MM.1S (cell line): ENCODE measurements at places on chromosomes 2 and 18.
A peak's percentile ranks its signal among the peaks of the same experiment; 100 is the strongest.

DNA sequence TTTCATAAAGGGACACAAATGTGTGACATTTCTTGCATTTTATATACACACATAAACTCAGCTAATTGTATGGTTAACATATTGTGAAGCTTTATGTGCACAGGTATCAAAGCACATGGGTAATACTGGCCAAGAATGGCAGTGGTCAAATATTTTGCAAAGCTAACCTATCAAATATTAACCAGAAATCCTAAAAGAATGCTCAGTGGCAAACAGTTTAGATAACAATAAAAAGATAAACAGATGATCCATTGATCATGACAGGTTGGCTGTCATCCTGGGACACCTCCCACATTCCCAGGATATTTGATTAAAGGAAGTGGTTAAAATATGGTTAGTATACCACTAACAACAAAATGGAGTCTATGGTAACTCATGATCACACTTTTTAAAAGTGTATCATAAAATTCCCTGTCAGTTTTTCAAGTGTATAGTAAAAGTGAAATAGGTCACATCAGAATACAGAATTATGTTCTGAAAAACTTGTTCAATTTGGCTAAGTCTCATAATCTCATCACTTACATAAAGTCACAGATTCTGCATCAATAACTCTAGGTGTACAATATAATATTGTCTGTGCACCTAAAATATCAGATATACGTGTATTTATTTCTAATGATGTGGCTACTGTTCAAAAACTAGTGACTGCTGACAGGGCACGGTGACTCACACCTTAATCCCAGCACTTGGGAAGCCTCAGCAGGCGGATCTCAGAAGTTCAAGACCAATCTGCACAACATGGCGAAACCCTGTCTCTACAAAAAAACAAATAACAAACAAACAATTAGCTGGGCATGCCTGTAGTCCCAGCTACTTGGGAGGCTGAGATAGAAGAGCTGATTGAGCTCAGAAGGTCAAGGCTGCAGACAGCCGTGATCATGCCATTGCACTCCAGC is 48.9 kb downstream of the CDH2 start:
- H3K4me3 ChIP-seq: no peak overlapping the region
- H3K4me1 ChIP-seq: no peaks in the 10 kb centered on the region
- H3K27ac ChIP-seq: no peak overlapping the region

GRCh38 chr18:58337686-58338085 is 291.2 kb downstream of the ALPK2 start:
- H3K27ac ChIP-seq: no peak overlapping the region
- no peak overlapping the region for H3K4me3 ChIP-seq
- H3K27me3 ChIP-seq: no peaks in the 10 kb centered on the region
- no peak for DNase-seq
- no peaks in the 10 kb centered on the region for H3K36me3 ChIP-seq
- H3K4me1 ChIP-seq: no peaks in the 10 kb centered on the region

- no peak overlapping the region for H3K4me3 ChIP-seq
- H3K27me3 ChIP-seq: no peaks in the 10 kb centered on the region
- peaks cover 42% of the 10 kb centered on the region for H3K36me3 ChIP-seq
- H3K4me1 ChIP-seq: peaks cover 31% of the 10 kb centered on the region
- no peak for DNase-seq
Measured at GRCh38 chr2:11771971-11772615, 25.7 kb downstream of the LPIN1 start.

DNA sequence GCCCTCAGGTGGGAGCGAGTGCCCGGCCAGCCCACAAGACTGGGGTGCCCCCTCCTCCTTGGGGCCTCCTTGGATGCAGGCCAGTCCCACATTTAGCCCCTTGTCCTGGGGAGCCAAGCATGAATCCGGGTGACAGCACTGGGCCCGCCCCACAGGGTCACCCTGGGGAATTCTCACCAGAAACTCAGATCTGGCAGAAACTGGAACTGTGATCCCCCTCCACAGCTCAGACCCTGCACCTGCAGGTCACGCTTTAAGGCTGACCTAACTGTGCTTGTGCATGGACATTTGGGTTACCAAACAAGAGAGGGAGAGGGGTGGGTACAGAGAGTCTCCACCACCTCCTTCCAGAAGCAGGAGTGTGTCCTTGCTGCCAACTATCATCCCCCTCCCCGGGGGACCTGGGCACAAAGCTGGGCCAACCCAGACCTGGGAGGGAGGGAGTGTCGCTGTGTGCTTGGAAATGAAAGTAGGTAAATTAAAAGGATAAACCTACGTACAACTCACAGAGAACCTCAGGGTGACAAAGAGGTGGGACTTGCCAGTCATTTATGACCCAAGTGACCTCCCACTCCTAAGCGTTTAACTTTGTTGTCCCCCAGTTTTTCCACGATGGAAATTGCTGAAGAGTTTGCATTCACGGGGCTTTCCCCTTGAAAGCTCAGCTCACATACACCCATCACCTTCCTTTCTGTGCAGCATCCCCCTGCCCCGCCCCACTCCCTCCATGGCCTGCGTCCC is 9.1 kb downstream of the ITM2C start:
- H3K27me3 ChIP-seq: no peaks in the 10 kb centered on the region
- peaks cover 21% of the 10 kb centered on the region for H3K36me3 ChIP-seq
- DNase-seq: peak; percentile 68
- peak overlapping the region; percentile 51 for H3K4me3 ChIP-seq
- peak overlapping the region; percentile 96 for H3K27ac ChIP-seq

GRCh38 chr18:58977223-58977622 is 112.5 kb downstream of the ZNF532 start:
- no peak overlapping the region for H3K4me3 ChIP-seq
- no peaks in the 10 kb centered on the region for H3K27me3 ChIP-seq
- no peaks in the 10 kb centered on the region for H3K4me1 ChIP-seq
- no peak for DNase-seq

DNA sequence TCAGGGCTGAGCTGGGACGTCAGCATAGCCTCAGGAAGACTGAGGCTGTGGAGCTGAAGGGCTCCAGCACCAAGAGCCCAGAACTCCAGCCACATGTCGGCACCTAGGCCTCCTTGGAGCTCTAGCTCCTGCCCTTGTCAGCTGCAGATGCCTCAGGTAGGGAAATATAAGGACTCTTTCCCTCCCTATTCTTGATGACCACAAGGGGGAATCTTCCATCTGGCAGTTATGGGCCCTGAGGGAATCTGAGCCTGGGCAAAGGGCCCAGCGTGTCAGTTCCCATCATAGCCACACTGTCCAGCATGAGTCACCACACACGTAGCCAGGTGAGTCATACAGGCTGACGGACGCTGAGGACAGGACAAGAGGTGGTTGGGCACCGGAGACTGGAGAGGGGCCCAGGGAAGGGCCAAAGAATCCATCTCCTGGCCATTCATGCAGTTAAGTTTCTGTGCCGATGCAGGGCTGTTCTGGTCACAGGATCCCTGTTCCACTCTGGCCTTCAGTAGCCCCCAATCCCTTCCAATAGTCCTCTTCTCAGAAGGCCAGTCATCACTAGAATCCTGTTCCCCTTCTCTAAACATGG is 1.8 kb downstream of the MPV17 start:
- H3K4me1 ChIP-seq: peaks cover 9% of the 10 kb centered on the region; the same call in 1 of the 2 replicates
- no peaks in the 10 kb centered on the region for H3K36me3 ChIP-seq
- no peak overlapping the region for H3K4me3 ChIP-seq
- no peaks in the 10 kb centered on the region for H3K27me3 ChIP-seq
- DNase-seq: no peak

DNA sequence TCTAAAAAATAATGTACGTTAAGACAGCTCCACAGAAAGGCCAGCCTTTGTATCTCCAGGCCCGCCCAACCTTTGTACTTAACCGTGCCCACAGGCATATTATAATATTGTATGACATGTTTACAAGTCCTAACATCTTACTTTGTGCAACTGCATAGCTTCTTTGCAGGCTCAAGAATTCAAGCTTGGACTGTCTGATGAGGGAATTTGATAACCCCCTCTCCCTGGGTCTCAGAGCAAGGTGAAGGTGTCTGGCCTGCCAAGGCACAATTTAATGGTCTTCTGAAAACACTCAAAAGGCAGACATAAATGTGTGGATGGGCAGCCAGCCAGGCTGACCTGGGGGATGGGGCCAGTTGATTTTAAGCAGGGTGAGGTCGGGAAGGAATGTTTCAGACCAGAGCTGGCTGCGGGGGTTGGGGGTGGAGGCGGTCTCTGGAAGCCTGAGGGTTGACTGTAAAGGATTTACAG is 732.7 kb upstream of the FANCL start:
- no peak overlapping the region for H3K27ac ChIP-seq
- H3K4me1 ChIP-seq: no peaks in the 10 kb centered on the region
- H3K27me3 ChIP-seq: no peaks in the 10 kb centered on the region

DNA sequence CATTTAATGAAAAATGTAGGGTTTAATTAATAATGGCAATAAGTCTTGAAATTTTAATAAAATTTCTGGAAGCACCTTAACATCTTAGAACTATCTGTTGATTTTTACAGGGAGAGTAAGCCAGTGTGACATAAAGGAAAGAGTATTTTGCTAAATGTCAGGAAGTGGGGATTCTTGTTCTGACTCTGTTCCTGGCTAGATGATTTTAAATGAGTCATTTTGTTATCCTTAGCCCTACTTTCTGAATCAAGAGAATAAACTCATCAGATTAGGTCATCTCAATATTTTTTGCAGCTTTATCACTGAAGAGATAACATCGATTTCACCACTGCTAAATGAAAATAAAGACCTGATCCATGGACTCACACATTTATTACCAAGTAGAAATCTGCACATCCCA is 377.5 kb upstream of the CYRIA start:
- no peak overlapping the region for H3K27ac ChIP-seq
- H3K4me3 ChIP-seq: no peak overlapping the region
- no peaks in the 10 kb centered on the region for H3K4me1 ChIP-seq

GRCh38 chr2:68467077-68467960 is at the start of the genes APLF and FBXO48:
TSS of gene APLF (plus strand) at chr2:68467585. CDS start at chr2:68467732, 147 bp downstream.
TSS of gene FBXO48 (minus strand) at chr2:68467294. CDS start at chr2:68465145, 2,149 bp downstream.
- peak within 1 kb of the TSS; percentile 87 for H3K4me3 ChIP-seq
- DNase-seq: peak; percentile 99
- H3K4me1 ChIP-seq: peaks cover 26% of the 10 kb centered on the region

GRCh38 chr18:75377258-75377657 is 50.2 kb downstream of the SMIM21 start:
- no peaks in the 10 kb centered on the region for H3K4me1 ChIP-seq
- no peak for DNase-seq
- no peak overlapping the region for H3K27ac ChIP-seq
- H3K36me3 ChIP-seq: no peaks in the 10 kb centered on the region
- no peak overlapping the region for H3K4me3 ChIP-seq

DNA sequence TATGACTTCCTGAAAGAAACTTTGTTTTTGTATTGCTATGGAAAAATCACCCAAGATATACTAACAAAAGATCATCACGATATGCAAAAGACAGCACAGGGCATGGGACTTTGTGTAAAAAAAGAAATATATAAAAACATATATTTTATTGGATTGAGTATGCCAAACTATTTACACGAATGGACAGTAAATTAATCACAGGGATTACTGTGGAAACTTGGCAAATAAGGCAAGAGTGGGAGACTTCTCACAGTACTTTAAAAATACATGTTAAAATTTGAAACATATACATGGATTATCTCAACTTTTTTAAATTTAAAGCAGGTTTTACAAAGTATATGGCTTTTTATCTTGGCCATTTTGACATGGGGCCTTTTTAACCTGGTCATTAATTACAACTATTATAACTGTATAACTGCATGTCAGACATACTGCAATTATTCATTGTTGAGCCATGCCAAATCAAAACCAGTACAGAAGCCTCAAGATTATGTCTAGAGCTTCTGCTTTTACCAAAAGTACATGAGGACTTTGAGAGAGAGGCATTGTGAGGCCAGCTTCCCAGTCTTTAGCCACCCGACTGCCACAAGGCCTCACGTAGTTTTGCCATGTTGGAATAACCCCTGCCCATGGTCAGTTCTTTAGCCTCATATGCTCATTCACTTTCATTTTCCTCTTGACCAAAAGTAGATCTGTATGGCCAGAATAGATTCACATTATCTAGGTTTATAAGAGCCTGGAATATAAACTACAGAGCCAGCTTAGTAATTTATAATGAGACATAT is 419.8 kb downstream of the SETBP1 start:
- no peak overlapping the region for H3K27ac ChIP-seq
- H3K36me3 ChIP-seq: no peaks in the 10 kb centered on the region
- no peaks in the 10 kb centered on the region for H3K27me3 ChIP-seq
- no peak for DNase-seq

DNA sequence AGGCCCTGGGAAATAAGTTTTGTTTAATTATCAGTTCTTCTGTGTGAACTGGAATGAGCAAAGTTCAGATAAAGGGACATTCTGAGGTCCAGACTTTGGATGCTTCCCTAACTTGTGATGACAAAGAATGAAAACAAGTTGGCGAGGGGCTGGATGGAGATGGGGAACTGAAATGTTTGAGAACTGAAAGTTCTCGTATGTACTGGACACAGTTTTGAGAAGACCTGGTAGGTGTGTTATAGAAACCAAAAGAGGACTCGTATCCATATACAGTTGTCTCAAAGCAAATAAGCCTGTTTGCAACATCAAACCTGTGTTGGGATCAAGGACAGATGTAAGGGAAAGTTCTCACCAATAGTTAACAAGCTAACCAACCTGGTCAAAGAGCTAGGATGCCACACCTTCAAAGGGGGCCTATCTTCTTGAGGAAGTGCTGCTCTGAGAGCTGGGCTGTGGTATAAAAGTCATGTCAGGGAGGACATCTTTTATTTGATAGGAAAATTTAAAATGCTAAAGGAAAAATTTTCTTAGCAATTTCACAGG is at the start of gene UPP2:
Gene UPP2, plus strand, starts transcription at position 493 of the 543 bp plus-strand sequence. CDS start 188 bp downstream, outside the sequence.
- H3K27me3 ChIP-seq: no peaks in the 10 kb centered on the region
- no peaks in the 10 kb centered on the region for H3K4me1 ChIP-seq
- no peak within 1 kb of the TSS for H3K27ac ChIP-seq
- DNase-seq: no peak
- no peaks in the 10 kb centered on the region for H3K36me3 ChIP-seq

- no peaks in the 10 kb centered on the region for H3K4me1 ChIP-seq
- H3K4me3 ChIP-seq: no peak overlapping the region
- H3K27ac ChIP-seq: no peak overlapping the region
- no peaks in the 10 kb centered on the region for H3K27me3 ChIP-seq
- H3K36me3 ChIP-seq: no peaks in the 10 kb centered on the region
Measured at GRCh38 chr2:50672282-50672681, 359.6 kb downstream of the NRXN1 start.

GRCh38 chr2:143764261-143764660 is 635.0 kb downstream of the ARHGAP15 start:
- H3K4me3 ChIP-seq: no peak overlapping the region
- H3K27me3 ChIP-seq: no peaks in the 10 kb centered on the region
- H3K27ac ChIP-seq: no peak overlapping the region

GRCh38 chr2:186456941-186457340 is 29.1 kb upstream of the ZC3H15 start:
- DNase-seq: no peak
- H3K4me1 ChIP-seq: no peaks in the 10 kb centered on the region
- no peaks in the 10 kb centered on the region for H3K27me3 ChIP-seq
- H3K27ac ChIP-seq: no peak overlapping the region
- H3K36me3 ChIP-seq: no peaks in the 10 kb centered on the region

GRCh38 chr2:127175751-127176354 is 44.2 kb downstream of the CYP27C1 start:
- no peaks in the 10 kb centered on the region for H3K27me3 ChIP-seq
- no peak overlapping the region for H3K4me3 ChIP-seq
- no peaks in the 10 kb centered on the region for H3K36me3 ChIP-seq
- no peak for DNase-seq
- no peak overlapping the region for H3K27ac ChIP-seq
- no peaks in the 10 kb centered on the region for H3K4me1 ChIP-seq

- DNase-seq: no peak
- no peaks in the 10 kb centered on the region for H3K36me3 ChIP-seq
- H3K4me1 ChIP-seq: peaks cover 3% of the 10 kb centered on the region
- H3K27ac ChIP-seq: no peak overlapping the region
- no peaks in the 10 kb centered on the region for H3K27me3 ChIP-seq
- H3K4me3 ChIP-seq: no peak overlapping the region
Measured at GRCh38 chr2:84899304-84900204, 5.9 kb upstream of the TMSB10 start.

GRCh38 chr2:239746559-239747246 is 278.4 kb downstream of the NDUFA10 start:
- H3K27me3 ChIP-seq: no peaks in the 10 kb centered on the region
- no peak for DNase-seq
- H3K27ac ChIP-seq: no peak overlapping the region
- no peaks in the 10 kb centered on the region for H3K36me3 ChIP-seq
- no peak overlapping the region for H3K4me3 ChIP-seq
- H3K4me1 ChIP-seq: no peaks in the 10 kb centered on the region
